ENCODE measurements at places on chromosomes 2 and 18.
A peak's percentile ranks its signal among the peaks of the same experiment; 100 is the strongest.

GRCh38 chr2:218517434-218518206 lies 50.5 kb downstream of the USP37 start:
- no peak for DNase-seq

DNA sequence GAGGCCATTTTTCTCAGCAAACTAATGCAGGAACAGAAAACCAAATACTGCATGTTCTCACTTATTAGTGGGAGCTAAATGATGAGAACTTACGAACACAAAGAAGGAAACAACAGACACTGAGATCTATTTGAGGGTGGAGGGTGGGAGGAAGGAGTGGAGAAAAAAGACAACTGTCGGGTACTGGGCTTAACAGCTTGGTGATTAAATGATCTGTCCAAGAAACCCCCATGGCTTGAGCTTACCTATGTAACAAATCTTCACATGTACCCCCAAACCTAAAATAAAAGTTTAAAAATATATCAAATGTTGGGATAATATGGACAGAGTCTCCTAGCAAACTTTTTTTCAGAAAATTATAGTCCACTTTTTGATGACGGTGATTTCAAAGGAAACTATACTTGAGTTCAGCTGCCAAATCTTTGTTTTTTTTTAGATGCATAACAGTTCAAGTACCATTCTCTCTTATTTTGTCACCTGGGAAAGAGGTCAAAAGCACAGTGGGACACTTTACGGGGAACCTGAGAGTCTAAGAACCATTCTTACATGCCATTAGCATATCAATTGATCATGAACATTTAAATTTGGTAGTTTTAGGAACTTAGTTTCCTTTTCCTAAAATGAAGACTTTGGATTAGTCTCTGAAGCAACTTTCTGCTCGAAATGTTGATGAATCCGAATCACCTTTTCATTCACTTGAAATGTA lies 835.0 kb downstream of the NRXN1 start:
- DNase-seq, result peak; percentile 8

- peak; percentile 22 for DNase-seq
These were observed 124.8 kb upstream of the NYAP2 start for GRCh38 chr2:225274751-225275150.

- DNase-seq, result no peak
These were observed 6.7 kb downstream of the BCL2 start for GRCh38 chr18:63312737-63313395.

GRCh38 chr2:140422759-140423158 lies 1642.6 kb upstream of the NXPH2 start:
- DNase-seq, result no peak

- DNase-seq, result no peak
These were observed 44.3 kb downstream of the CACNB4 start for GRCh38 chr2:152054593-152054992.

GRCh38 chr18:58788971-58789875 lies 75.5 kb upstream of the ZNF532 start:
- no peak for DNase-seq

GRCh38 chr18:32393407-32393806 lies 77.3 kb downstream of the GAREM1 start:
- no peak for DNase-seq

DNA sequence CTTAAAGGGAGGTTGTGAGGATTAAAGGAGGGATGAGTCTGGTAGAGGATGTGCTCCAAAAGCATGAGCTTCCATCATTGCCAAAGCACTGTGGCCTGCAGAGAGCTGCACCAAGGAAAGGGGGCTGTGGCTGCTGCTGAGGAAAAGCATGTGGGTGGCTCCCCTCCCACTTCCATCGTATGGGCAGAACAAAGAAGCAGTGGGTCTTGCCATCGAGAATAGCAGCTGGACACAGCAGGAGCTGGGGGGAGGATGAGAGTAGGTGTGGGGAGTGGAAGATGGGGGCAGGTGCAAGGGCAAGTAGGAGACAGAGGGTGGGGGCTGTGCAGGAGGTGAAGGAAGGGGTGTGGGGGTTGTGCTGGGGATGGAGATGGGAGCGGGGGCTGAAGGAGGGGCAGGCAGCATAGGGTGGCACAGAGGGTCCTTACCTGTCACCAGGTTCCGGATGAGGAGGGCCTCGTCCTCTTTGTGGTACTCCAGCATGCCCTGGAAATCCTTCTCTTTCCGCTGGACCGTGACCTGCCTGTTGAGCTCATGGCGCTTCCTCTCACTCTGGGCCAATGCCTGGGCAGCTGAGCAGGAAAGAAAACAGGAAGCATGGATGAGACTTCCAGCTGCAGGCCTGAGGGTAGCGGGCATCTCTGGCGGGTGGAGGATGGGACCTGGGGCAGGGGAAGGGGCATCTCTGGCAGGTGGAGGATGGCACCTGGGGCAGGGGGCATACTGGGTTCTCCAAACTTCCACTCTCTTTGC lies 33.6 kb upstream of the ACAA2 start:
- peak; percentile 90 for DNase-seq

DNA sequence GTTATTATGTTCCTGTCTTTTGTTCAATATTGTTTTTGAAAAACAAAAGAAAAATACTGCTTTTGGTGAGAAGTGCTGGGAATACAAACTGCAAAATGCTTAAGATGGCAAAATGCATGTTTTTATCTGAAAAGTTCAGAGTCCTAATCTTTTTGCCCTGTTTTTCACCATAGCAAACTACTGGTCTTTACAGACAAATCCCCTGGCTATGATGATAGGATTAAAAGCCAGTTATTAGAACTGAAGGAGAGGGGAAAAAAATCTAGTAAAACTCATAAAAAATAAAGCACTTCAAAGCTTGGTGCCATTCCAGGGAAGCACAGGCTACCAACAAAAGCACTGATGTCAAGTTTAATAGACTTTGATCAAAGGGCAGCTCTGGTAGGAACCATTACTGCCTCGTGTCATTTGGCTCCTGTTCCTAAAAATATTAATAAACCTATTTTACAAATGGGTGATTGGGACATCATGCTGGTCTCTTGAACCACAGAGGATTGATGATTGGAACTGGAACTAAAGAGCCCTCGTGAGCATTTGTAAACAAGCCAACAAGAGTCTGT lies 194.7 kb downstream of the RAB3GAP1 start:
- DNase-seq, result no peak

GRCh38 chr18:51076503-51076902 lies 46.5 kb downstream of the SMAD4 start:
- DNase-seq, result no peak
